ENCODE measurements at places on chromosomes 12 and 14. TPM values are rescaled to one million over a fixed set of nuclear protein-coding genes. Genes with fewer than 3 reads are reported as not detected.
A peak's percentile ranks its signal among the peaks of the same experiment; 100 is the strongest.

DNA sequence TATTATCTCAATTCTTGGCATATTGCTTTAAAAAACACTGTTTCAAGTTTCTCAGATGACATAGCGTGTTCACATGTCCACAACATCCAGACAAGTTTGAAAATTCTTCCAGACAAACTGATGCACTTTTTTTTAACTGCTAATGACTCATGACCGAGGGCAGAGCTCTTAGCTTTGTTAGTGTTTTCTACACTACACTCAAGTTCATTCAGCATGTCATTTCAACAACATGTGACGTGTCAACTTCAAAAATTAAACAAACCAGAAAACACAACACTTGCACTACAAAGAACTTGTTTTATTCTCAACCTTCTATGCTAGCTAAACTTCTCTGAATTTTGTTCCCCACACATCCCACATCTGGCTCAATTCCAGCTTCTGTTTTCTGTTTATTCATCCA lies 1186.3 kb upstream of the FLRT2 start:
- H3K27me3 ChIP-seq: no peaks in the 10 kb centered on the region
- no peak overlapping the region for H3K27ac ChIP-seq
- no peaks in the 10 kb centered on the region for H3K36me3 ChIP-seq
- DNase-seq: no peak
- H3K4me1 ChIP-seq: no peaks in the 10 kb centered on the region

DNA sequence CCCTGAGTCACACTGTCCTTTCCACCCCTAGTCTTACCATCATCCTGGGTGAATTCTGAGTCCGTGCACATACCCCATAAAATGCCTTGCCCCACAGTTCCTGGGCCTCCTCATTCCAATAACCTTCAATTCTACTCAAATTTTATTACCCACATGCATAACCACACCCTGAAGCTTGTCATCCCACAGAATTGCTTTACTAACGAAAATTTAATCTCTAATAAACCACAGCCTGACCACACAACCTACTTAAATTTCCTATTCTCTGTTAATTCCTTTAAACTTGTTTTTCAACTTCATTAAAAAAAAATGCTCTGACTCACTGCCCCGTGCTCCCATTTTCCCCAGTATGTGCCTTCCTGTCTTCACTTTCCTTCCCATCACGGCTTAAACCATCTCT lies 205.9 kb downstream of the PHLDA1 start:
- no peak overlapping the region for H3K27ac ChIP-seq
- H3K4me3 ChIP-seq: no peak overlapping the region
- peaks cover 15% of the 10 kb centered on the region for H3K27me3 ChIP-seq
- no peaks in the 10 kb centered on the region for H3K4me1 ChIP-seq

DNA sequence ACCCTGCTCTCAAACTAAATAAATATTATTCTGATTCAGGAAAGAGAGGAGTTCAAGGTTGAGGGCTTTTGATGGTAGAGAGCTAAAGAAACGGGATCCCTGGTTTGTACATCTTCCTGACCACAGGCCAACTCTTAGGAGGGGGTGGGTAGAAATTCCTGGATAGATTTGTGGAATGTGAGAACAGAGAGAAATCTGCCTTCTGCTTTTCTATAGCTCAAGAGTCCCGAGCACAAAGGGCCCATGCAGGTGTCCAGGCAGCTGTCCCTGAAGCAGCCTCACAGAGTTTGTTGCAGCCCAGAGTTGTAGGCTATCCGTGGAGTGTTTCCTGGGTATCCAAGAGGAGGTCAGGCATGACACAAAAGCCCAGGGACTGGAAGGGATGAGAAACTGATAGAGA lies 198.6 kb downstream of the BCAT1 start:
- DNase-seq: no peak
- no peaks in the 10 kb centered on the region for H3K36me3 ChIP-seq
- no peak overlapping the region for H3K4me3 ChIP-seq
- H3K27me3 ChIP-seq: no peaks in the 10 kb centered on the region

DNA sequence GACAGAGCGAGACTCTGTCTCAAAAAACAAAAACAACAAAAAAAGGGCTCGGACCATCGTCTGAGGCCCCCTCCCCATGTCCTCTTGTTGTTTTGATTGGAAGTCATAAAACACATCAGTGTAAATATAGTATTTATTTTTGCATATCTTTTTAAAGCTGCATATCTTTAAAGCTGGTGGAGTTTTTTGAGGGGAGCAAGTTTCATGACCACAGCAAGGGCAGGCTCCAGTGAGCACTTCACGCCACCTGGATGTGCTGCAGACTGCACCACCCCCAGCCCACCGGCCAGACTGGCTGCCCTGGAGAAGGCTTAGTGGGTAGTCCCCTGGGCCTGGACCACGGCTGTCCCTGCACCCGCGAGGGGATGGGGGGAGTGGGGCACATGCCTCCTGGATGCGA lies 11.9 kb upstream of the BCL7A start:
- H3K27ac ChIP-seq: no peak overlapping the region
- no peak overlapping the region for H3K4me3 ChIP-seq
- H3K36me3 ChIP-seq: no peaks in the 10 kb centered on the region
- peaks cover 5% of the 10 kb centered on the region for H3K27me3 ChIP-seq
- DNase-seq: no peak
- peaks cover 36% of the 10 kb centered on the region for H3K4me1 ChIP-seq

GRCh38 chr12:121005346-121005815 lies 10.9 kb downstream of the C12orf43 start:
- H3K27me3 ChIP-seq: no peaks in the 10 kb centered on the region
- peak; percentile 63 for DNase-seq
- peaks cover 29% of the 10 kb centered on the region for H3K36me3 ChIP-seq
- peak overlapping the region; percentile 76 for H3K27ac ChIP-seq
- H3K4me3 ChIP-seq: no peak overlapping the region

GRCh38 chr14:32023540-32023939 lies 53.6 kb upstream of the ARHGAP5 start:
- no peaks in the 10 kb centered on the region for H3K4me1 ChIP-seq
- H3K27me3 ChIP-seq: peaks cover 9% of the 10 kb centered on the region
- no peaks in the 10 kb centered on the region for H3K36me3 ChIP-seq
- no peak overlapping the region for H3K27ac ChIP-seq
- no peak for DNase-seq
- no peak overlapping the region for H3K4me3 ChIP-seq

GRCh38 chr14:69879175-69880043 lies at the start of gene SMOC1:
SMOC1 (plus strand) TSS chr14:69879416; CDS start chr14:69879679, 263 bp downstream.
- no peak within 1 kb of the TSS for H3K27ac ChIP-seq
- H3K27me3 ChIP-seq: peaks cover 70% of the 10 kb centered on the region
- H3K36me3 ChIP-seq: no peaks in the 10 kb centered on the region
- no peak within 1 kb of the TSS for H3K4me3 ChIP-seq
- no peak for DNase-seq

- no peak overlapping the region for H3K4me3 ChIP-seq
- no peaks in the 10 kb centered on the region for H3K27me3 ChIP-seq
- peaks cover 23% of the 10 kb centered on the region for H3K4me1 ChIP-seq
- no peak for DNase-seq
Measured at GRCh38 chr14:36313206-36313605, 7.2 kb downstream of the MBIP start.

- peaks cover 7% of the 10 kb centered on the region for H3K4me1 ChIP-seq
- H3K36me3 ChIP-seq: peaks cover 35% of the 10 kb centered on the region
- H3K27me3 ChIP-seq: no peaks in the 10 kb centered on the region
- H3K4me3 ChIP-seq: no peak overlapping the region
- no peak overlapping the region for H3K27ac ChIP-seq
- DNase-seq: no peak
Measured at GRCh38 chr12:104079024-104079423, 14.7 kb downstream of the HCFC2 start.

DNA sequence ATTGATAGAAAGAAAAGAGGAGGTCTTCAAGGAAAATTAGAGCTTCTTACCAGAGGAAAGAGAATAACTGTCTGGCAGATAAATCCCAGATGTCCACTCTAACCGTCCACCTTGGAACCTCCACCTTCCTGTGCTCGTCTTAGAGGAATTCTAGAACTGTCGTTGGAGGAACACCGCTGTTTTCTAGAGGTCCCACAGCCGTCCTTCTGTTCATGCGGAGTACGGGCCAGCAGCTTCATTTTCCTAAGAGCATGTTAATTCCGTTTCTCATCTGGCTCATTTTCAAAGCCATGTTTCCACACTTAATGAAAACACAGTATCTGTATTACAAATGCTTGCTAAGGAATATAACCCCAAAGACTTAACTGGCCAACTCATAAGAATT lies 107.9 kb upstream of the ESRRB start:
- peaks cover 9% of the 10 kb centered on the region for H3K27me3 ChIP-seq
- no peak overlapping the region for H3K27ac ChIP-seq
- H3K4me1 ChIP-seq: no peaks in the 10 kb centered on the region
- H3K36me3 ChIP-seq: no peaks in the 10 kb centered on the region
- H3K4me3 ChIP-seq: no peak overlapping the region
- DNase-seq: no peak

- peak within 1 kb of the TSS; percentile 82 for H3K4me3 ChIP-seq
- H3K36me3 ChIP-seq: peaks cover 9% of the 10 kb centered on the region
- peak; percentile 89 for DNase-seq
- H3K27ac ChIP-seq: peak within 1 kb of the TSS; percentile 81
- H3K4me1 ChIP-seq: peaks cover 53% of the 10 kb centered on the region
- peaks cover 25% of the 10 kb centered on the region for H3K27me3 ChIP-seq
Measured at GRCh38 chr12:57846577-57847319, at the start of gene CTDSP2. CTDSP2 (minus strand) TSS chr12:57846729; CDS start chr12:57846435, 294 bp downstream.

DNA sequence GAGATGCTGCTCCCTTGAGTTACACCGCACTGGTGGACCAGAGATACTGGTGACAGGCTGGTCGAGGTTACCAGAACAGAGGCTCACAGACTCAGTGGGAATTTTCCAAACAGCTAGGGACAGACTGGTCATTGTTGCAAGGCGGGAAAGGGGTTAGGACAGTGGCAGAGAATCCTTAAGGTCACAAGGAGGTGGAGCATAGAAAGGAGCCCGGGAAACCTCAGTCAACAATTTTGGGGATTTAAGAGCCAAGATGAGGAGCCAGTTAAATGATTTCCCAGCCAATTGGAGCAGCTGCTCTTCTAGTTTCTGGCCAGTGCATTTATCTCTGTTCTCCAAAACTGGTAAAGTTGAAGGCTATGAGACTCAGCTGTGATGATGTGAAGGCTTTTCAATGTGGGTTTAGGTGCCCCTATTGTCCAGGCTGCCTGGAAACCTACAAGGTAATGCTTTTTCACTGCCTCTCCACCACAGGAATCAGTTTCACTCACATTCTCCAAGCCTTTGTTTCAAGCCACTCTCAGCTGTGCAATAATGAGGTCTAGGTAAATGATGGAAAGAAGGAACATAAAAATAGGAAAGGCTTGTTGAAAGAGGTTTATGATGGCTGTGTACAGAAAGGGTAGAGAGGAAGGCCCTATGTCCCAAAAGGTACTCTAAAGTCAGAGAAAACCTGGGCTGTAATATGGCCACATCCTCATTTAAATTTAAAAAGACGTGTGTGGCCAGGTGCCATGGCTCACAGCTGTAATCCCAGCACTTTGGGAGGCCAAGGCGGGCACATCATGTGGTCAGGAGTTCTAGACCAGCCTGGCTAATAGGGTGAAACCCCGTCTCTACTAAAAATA lies 7.0 kb upstream of the TNS2 start:
- peaks cover 35% of the 10 kb centered on the region for H3K4me1 ChIP-seq
- no peak for DNase-seq
- no peak overlapping the region for H3K4me3 ChIP-seq
- H3K27me3 ChIP-seq: peaks cover 10% of the 10 kb centered on the region

DNA sequence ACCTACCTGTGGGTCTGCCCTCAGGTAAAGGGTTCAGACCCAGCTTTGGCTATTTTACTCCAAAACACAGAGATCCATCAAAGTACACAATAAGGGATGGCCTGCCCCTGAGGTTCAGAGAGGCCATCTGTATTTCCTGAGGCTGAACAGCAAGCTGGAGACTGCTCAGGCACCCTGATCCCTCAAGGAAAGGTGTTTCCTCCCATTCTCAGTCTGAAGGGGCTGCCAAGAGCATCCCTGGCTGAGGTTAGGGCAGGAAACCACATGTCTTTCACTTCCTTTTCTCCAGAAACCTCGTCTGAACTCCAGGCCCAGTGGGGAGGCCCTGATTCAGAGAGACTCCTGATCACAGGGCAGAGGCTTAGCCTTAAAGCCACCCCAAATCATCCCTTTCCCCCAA lies 1.5 kb downstream of the RILPL1 start:
- no peak for DNase-seq
- peaks cover 14% of the 10 kb centered on the region for H3K27me3 ChIP-seq
- no peaks in the 10 kb centered on the region for H3K36me3 ChIP-seq

DNA sequence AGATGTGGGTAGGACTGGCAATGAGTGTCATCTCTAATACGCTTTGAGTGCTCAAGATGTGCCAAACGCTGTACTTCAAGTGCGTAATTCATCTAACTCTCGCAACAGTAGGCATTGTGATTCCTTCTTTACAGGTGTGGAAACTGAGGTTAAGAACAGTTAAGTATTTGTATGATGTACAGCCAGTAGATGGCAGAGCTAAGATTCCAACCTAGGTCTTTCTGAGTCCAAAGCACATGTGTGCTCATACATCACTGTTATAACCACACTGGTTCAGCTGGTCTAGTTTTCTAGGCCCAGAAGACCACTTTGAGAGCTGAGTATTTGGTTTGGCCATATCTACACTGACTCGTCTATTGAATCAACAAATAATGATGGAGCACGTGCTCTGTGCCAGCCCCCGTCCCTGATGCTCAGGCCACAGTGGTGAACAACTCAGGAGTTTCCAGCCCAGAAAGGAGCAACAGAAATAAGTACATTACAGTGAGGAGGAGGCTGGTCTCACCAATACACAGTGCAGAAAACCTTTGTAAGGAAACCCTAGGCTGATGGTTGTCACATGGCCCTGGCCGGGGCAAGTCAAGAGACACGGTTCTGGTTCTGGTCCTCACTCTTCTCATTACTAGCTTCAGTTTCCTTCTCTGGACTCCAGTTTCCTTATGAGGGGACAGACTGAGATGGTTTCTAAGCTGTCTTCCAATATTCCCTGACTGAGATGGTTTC lies 69.3 kb upstream of the SCN8A start:
- H3K27me3 ChIP-seq: no peaks in the 10 kb centered on the region
- H3K27ac ChIP-seq: no peak overlapping the region
- no peaks in the 10 kb centered on the region for H3K36me3 ChIP-seq
- H3K4me1 ChIP-seq: no peaks in the 10 kb centered on the region
- no peak for DNase-seq

GRCh38 chr12:121804417-121805111 lies 755 bp downstream of the SETD1B start:
- H3K4me1 ChIP-seq: peaks cover 27% of the 10 kb centered on the region
- peak; percentile 56 for DNase-seq
- no peaks in the 10 kb centered on the region for H3K27me3 ChIP-seq

- H3K36me3 ChIP-seq: peaks cover 20% of the 10 kb centered on the region
- no peaks in the 10 kb centered on the region for H3K27me3 ChIP-seq
- peaks cover 52% of the 10 kb centered on the region for H3K4me1 ChIP-seq
- no peak overlapping the region for H3K4me3 ChIP-seq
- peak overlapping the region; percentile 28 for H3K27ac ChIP-seq
Measured at GRCh38 chr14:89504602-89505313, 87.7 kb upstream of the FOXN3 start.

- no peaks in the 10 kb centered on the region for H3K4me1 ChIP-seq
- no peak overlapping the region for H3K4me3 ChIP-seq
Measured at GRCh38 chr12:10170216-10170615, 1.7 kb downstream of the OLR1 start.

GRCh38 chr14:91714805-91715204 lies 17.1 kb downstream of the CATSPERB start:
- no peaks in the 10 kb centered on the region for H3K27me3 ChIP-seq
- H3K4me3 ChIP-seq: peak overlapping the region; percentile 55
- peaks cover 18% of the 10 kb centered on the region for H3K4me1 ChIP-seq
- H3K27ac ChIP-seq: peak overlapping the region; percentile 87
- peaks cover 15% of the 10 kb centered on the region for H3K36me3 ChIP-seq

DNAL1 gene
- total RNA-seq: 7.7 TPM

GLT1D1 gene
- total RNA-seq: not detected

STYK1 gene
- 0.35 TPM for total RNA-seq

ACOT6 gene
- not detected for total RNA-seq

CCDC184 gene
- 0.17 TPM for total RNA-seq

TRAFD1 gene
- total RNA-seq: 68.9 TPM

Data from activated CD4-positive, alpha-beta T cell treated with anti-CD3 and anti-CD28 coated beads, Interleukin-2, amount 10 ng/mL, durations not matched to agents 7 days and 5 days (primary cell).